ENCODE measurements at places on chromosomes 7 and 10.

DNA sequence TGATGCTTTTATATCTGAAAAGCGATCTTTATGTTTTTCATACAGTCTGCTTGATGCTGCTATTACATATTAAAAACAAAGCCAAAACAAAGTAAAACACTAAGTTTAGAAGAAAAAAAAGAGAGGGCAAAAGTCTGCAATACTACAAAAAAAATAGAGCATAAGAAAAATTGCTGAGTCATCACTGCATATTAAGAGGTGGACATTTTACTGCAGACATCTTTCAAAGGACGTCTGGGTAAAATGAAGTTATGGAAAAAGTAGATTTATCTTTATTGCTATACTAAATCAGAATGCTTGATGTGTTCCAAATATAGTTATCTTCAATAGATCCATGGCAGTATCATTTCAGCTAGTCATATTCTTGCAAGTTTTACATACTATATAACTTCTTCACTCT is 172.0 kb downstream of the MAGI2 start:
- no peak for DNase-seq

DNA sequence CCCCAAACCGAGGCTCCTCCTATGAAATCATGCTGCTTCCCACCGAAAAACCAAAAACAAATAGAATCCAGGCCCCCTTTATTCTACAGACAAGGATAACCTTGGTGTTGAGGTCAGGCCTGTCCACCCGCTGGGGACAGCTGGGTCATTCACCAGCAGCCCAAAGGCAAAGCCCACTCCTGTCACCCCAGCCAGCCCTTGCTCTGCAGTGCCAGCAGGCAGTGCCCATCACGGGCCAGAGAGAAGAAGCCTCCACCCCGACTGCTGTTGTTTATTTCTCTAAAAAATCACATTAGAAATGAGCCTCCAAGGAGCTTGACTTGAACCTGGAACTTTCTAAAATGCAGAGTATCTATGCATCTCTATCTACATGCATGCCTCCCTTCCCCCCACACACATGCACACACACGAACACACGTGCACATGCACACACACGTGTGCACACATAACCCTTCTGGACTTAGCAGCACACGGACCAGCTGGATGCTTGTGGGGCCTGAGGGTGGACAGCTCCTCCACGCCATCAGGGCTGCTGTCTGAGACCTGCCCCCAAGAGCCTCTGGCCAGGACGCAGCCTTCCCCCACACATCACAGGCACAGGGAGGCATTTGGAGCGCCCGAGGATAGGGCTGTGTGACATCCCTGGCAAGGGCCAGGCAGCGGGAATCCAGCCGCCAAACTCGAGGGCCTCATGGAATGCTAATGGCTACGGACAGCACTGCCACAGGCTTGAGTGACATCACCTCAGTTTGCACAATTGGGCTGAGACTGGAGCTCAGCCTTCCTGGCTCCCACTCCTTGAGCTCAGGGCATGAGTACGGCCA is 22.8 kb downstream of the PRKAG2 start:
- DNase-seq, result no peak

DNA sequence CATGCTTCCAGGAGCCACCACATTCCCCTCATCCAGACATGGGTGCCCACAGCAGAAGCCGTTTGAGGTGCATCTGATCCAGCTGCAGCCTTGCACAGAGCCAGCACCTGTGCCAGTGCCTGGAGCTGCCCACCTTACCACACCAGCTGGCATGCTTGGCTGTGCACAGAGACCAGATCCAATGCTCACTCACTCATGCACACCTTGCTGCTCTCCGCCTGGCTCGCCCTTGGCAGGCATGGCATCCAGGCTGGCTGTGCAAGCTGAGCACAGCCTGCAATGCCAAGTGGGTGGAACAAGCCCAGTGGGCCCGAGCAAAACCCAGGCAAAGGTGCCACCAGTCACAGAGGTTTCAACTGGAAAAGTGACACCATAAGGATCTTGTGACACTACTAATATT is 66.9 kb upstream of the SEMA3A start:
- no peak for DNase-seq

DNA sequence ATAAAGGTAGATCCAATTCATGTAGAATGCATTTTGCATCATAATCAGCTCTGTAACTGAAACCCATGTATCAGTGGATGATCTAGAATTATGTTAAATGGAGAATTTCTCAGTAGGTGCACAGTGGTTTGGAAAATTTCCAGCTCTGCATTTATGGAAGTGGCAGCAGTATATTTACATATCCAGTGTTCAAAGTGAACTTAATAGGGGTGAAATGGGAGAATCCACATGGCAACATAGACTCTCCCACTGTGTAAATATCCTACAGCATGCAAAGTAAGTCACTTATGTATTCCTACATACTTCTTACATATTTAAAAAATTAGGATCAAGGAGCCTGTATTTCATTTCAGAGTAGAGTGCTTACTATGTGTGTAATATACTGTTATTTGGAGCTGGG is 35.3 kb downstream of the CDC14C start:
- DNase-seq, result no peak

DNA sequence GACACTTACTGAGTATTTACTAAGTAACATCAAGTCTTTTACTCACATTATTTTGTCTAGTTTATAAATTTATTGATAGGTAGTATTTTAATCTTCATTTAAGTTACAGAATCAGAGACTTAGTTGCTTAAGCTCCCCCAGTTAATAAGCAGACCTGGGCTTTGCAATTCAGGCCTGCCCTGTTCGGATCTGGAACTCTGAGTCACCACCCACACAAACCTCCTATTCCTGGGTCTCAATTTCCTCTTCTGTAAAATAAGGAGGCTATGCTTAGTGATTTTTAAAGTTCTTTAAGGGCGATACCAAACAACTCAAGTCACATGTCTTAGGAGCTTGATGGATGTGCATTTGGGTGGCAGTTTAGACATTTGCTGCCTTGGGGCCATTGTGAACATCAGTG is 3.5 kb upstream of the MGAM start:
- DNase-seq, result no peak

DNA sequence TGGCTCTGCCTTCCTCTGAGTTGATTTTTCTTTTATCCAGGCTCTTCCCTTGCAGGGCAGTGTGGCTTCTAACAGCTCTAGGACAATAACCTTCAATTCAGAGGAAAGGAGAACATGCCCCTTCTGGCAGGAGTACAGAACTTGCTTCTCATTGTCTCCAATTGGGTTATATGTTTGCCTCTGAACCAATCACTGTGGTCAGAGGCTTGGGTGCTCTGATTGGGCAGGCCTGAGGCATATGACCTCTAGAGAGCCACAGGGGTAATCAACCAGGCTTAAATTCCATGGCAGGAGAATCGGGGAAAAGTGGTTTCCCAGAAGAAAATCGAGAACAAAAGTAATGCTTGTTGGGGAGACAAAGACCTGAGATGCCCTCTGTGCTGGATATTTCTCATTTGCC is 240.0 kb downstream of the REEP3 start:
- no peak for DNase-seq

- no peak for DNase-seq
Observed at GRCh38 chr10:113494761-113495160, 58.1 kb upstream of the HABP2 start.

Measured in activated naive CD8-positive, alpha-beta T cell treated with anti-CD3 and anti-CD28 coated beads, Interleukin-2, amount 50 U/mL, for 16 hours (primary cell).